ENCODE measurements at places on chromosomes 11 and 22.
A peak's percentile ranks its signal among the peaks of the same experiment; 100 is the strongest.

- H3K36me3 ChIP-seq: no peaks in the 10 kb centered on the region
Measured at GRCh38 chr11:128964463-128964930, 21.8 kb upstream of the TP53AIP1 start.

- H3K4me3 ChIP-seq: no peak overlapping the region
- no peak overlapping the region for H3K27ac ChIP-seq
- no peaks in the 10 kb centered on the region for H3K36me3 ChIP-seq
- DNase-seq: peak; percentile 51
Measured at GRCh38 chr11:45663486-45664375, 1.7 kb downstream of the CHST1 start.

DNA sequence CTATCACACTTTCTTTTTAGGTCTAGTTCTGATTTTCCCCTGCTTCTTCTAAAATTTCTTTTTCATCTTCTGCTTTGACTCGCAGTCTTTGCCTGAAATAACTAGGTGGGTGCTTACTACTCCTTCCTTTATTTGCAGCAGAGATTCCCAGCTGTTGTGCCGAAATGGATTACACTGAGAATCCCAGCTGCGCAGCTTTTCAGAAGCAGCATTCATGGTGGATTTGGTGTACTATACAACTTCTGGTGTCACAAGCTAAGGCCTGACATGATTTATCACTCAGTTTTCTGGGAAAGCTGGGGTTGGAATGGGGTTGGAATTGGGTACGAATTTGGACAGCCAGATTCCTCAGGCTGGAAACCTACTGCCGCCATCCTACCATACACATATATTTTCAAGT is 6.0 kb upstream of the XKR3 start:
- H3K27ac ChIP-seq: no peak overlapping the region
- H3K4me3 ChIP-seq: no peak overlapping the region
- no peak for DNase-seq
- H3K4me1 ChIP-seq: peaks cover 21% of the 10 kb centered on the region
- H3K36me3 ChIP-seq: no peaks in the 10 kb centered on the region
- H3K27me3 ChIP-seq: no peaks in the 10 kb centered on the region

GRCh38 chr11:76205252-76206076 is 838 bp downstream of the WNT11 start:
- H3K4me3 ChIP-seq: no peak overlapping the region
- no peak overlapping the region for H3K27ac ChIP-seq
- H3K27me3 ChIP-seq: peaks cover 18% of the 10 kb centered on the region
- 0 out of 2 replicates have a peak, but pooled peaks cover 5% of the 10 kb centered on the region for H3K4me1 ChIP-seq
- no peaks in the 10 kb centered on the region for H3K36me3 ChIP-seq
- DNase-seq: no peak

DNA sequence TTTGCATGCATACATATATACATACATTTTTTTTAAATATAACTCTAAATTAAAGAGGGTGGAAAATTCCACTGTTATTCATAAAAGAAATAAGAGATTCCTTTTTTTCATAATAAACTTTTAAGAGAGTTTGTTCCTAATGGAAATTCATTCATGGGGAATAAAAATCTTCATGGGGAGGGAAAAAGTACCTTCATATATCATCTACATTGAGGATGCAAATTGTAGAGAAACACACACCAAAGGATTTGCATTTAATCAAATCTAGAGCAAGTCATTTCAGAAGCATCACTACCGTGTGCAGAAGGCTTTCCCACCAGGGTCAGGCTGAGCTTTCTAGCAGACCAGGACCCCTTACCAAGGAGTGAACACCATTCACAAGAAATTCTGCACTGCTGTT is at the start of gene POU2AF2:
Gene POU2AF2, plus strand, starts transcription at position 301 of the 400 bp plus-strand sequence. CDS start 129 bp downstream, outside the sequence.
- no peak within 1 kb of the TSS for H3K4me3 ChIP-seq
- H3K27ac ChIP-seq: no peak within 1 kb of the TSS
- H3K36me3 ChIP-seq: no peaks in the 10 kb centered on the region
- H3K4me1 ChIP-seq: no peaks in the 10 kb centered on the region
- DNase-seq: no peak

GRCh38 chr11:18981897-18982296 is 42.7 kb upstream of the MRGPRX1 start:
- DNase-seq: no peak
- H3K27me3 ChIP-seq: peaks cover 27% of the 10 kb centered on the region
- H3K27ac ChIP-seq: no peak overlapping the region
- no peaks in the 10 kb centered on the region for H3K36me3 ChIP-seq
- H3K4me1 ChIP-seq: no peaks in the 10 kb centered on the region

- H3K27me3 ChIP-seq: no peaks in the 10 kb centered on the region
- no peak overlapping the region for H3K4me3 ChIP-seq
- peaks cover 11% of the 10 kb centered on the region for H3K36me3 ChIP-seq
- DNase-seq: no peak
- H3K4me1 ChIP-seq: peaks cover 27% of the 10 kb centered on the region
Measured at GRCh38 chr11:48111891-48112290, 104.7 kb upstream of the OR4B1 start.

GRCh38 chr11:128573638-128574037 is 13.7 kb downstream of the ETS1 start:
- H3K4me3 ChIP-seq: no peak overlapping the region
- H3K27ac ChIP-seq: no peak overlapping the region
- 0 out of 2 replicates have a peak, but pooled peaks cover 4% of the 10 kb centered on the region for H3K4me1 ChIP-seq
- no peak for DNase-seq
- H3K36me3 ChIP-seq: no peaks in the 10 kb centered on the region
- H3K27me3 ChIP-seq: 0 out of 2 replicates have a peak, but pooled peaks cover 4% of the 10 kb centered on the region

GRCh38 chr11:19026862-19027261 is 33.7 kb downstream of the MRGPRX2 start:
- no peaks in the 10 kb centered on the region for H3K36me3 ChIP-seq
- no peak overlapping the region for H3K4me3 ChIP-seq
- peaks cover 22% of the 10 kb centered on the region for H3K27me3 ChIP-seq
- no peak for DNase-seq
- H3K4me1 ChIP-seq: peaks cover 13% of the 10 kb centered on the region

DNA sequence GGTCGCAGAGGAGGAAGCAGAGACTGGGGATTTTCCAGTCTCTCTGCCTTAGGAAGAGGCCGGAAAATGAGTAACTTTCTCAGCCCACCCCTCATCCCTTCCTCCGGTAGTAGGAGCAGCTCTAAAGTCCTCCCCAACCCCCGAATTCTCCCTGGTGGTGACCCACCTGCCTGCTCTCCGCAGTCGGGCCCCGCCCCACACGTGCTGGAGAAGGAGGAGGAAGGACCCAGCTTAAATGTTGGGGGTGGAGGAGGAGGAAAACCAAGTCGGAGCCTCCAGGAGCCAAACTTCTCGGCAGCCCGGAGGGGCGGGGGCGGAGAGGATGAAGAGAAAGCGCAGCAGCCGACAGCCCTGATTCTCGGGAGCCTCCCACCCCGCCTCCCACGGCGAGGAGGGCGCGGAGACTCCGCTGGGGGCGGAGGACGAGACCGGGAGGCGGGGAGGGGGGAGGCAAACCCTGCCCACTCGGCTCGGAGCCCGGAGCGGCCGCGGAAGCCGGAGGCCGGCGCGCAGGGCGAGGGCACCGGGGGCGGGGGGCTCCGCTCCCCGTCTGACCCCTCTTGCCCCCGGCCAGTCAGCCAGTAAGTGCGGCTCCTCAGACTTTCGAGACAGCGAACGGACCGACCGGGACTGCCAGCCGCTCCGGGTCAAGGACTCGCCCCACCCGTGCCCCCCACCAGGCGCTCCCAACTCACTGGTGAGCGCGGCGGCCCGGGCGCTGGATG is at the start of gene TPBGL:
Gene TPBGL, plus strand, starts transcription at position 464 of the 725 bp plus-strand sequence. CDS start 276 bp downstream, outside the sequence.
- no peaks in the 10 kb centered on the region for H3K4me1 ChIP-seq
- peaks cover 44% of the 10 kb centered on the region for H3K27me3 ChIP-seq
- DNase-seq: peak; percentile 5
- H3K36me3 ChIP-seq: no peaks in the 10 kb centered on the region
- H3K27ac ChIP-seq: no peak within 1 kb of the TSS

DNA sequence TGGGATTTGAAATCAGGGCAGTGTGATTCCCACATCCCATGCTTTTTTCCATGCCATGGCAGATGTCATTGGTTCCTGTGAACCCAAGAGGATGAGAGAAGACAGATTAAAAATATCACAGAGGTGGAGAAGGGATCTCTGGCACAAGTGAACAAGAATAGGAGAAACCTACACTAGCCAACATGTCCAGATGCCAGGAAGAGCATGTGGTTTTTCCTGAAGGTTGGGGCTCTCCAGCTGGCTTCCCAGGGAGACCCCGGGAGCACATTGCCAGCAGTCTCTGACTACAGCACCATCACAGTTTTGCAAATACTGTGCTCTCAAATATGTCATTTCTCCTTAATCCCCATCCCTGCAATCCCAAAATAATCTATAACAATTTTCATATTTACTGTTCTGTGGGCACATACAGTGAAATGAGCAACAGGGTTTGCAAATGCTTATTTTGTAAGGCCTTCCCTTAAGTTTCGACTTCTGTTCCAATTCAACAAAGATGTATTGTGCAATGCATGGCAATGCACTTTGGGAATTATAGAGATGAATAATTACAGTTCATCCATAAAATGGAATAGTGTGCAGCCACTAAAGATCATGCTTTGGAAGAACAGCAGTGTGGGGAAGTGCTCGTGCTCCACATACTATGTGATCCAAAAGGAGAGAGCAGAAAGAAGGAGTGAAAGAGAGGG is 4.8 kb downstream of the ANKK1 start:
- H3K36me3 ChIP-seq: no peaks in the 10 kb centered on the region
- no peak overlapping the region for H3K27ac ChIP-seq
- peaks cover 49% of the 10 kb centered on the region for H3K27me3 ChIP-seq
- H3K4me1 ChIP-seq: no peaks in the 10 kb centered on the region

DNA sequence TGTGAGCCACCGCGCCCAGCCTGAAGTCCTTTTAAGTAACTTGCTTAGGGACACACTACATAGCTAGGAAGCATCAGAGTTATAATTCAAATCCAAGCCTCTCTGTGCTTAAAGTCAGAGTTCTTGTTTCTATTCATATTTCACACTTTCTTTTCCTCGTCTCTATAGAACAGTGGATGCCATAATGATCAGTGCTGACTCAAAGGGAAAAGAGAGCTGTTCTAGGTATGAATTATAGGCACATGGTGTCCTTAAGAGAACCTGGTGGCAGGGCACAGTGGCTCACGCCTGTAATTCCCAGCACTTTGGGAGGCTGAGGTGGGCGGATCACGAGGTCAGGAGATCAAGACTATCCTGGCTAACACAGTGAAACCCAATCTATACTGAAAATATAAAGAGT is 400.2 kb upstream of the DDI1 start:
- no peak overlapping the region for H3K4me3 ChIP-seq
- no peaks in the 10 kb centered on the region for H3K36me3 ChIP-seq
- H3K27me3 ChIP-seq: no peaks in the 10 kb centered on the region
- peaks cover 40% of the 10 kb centered on the region for H3K4me1 ChIP-seq

- H3K36me3 ChIP-seq: no peaks in the 10 kb centered on the region
- H3K27me3 ChIP-seq: no peaks in the 10 kb centered on the region
- peak overlapping the region; percentile 52 for H3K4me3 ChIP-seq
- peak; percentile 91 for DNase-seq
- H3K27ac ChIP-seq: peak overlapping the region; percentile 91
Measured at GRCh38 chr11:26227301-26227746, 104.6 kb upstream of the ANO3 start.

DNA sequence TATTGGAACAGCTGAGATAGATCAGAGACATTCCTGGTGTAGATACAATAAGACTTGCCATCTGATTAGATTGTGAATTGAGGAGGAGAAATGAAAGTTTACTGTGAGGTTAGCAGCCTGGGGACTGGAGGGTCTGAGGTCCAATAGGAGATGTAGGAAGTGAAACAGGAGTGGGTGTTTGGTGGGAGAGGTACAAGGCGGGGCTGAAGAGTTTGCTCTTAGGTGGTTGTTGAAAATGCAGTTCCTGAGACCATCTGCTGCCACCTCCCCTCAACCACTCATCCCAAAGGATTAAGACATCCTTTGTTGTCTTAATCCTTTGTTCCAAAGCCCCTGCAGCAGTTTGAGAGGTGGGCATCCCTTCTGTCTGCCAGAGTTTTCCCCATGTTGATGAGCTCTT is 14.8 kb downstream of the PIWIL4 start:
- no peaks in the 10 kb centered on the region for H3K27me3 ChIP-seq
- no peak overlapping the region for H3K4me3 ChIP-seq
- H3K27ac ChIP-seq: no peak overlapping the region
- no peak for DNase-seq
- 0 out of 2 replicates have a peak, but pooled peaks cover 3% of the 10 kb centered on the region for H3K4me1 ChIP-seq
- H3K36me3 ChIP-seq: no peaks in the 10 kb centered on the region

DNA sequence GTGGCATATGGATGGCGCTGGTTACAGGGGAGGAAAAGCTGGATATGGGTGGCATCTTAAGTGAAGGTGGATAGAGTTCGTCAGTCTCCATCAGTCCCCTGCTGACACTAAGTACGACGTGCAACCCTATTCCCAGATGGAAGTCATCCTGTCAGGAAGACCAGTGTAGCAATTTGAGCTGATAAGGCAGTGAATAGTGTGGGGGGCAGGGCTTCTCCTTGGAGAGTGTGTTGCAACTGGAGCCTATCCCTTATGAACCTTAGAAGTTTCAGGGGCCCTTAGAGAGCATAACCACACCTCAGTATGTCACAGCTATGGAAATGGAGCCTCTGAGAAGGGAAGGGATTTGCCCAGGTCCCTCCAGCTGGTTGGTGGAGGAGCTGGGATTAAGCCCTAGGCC is 36.1 kb upstream of the ANKK1 start:
- 0 out of 2 replicates have a peak, but pooled peaks cover 3% of the 10 kb centered on the region for H3K36me3 ChIP-seq
- no peak for DNase-seq
- H3K4me1 ChIP-seq: no peaks in the 10 kb centered on the region
- H3K27ac ChIP-seq: no peak overlapping the region
- no peaks in the 10 kb centered on the region for H3K27me3 ChIP-seq

DNA sequence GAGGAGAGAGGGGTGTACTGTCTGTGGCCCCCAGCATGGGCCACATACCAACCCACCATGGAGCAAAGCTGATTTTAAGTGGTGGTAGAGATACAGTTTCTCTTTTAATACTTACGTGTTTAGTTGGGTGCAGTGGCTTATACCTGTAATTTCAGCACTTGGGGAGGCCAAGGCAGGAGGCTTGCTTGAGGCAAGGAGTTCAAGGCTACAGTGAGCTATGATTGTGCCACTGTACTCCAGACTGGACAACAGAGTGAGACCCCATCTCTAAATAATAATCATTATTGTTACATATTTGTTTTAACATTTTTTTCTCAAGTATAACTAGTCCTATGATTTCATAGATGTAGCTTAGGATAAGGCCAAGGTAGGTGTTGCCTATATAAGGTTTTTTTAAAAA is 8.8 kb downstream of the GGA1 start:
- no peaks in the 10 kb centered on the region for H3K4me1 ChIP-seq
- no peak overlapping the region for H3K4me3 ChIP-seq
- H3K36me3 ChIP-seq: no peaks in the 10 kb centered on the region
- H3K27ac ChIP-seq: no peak overlapping the region
- no peaks in the 10 kb centered on the region for H3K27me3 ChIP-seq
